ENCODE measurements at places on chromosomes 12 and 14.

DNA sequence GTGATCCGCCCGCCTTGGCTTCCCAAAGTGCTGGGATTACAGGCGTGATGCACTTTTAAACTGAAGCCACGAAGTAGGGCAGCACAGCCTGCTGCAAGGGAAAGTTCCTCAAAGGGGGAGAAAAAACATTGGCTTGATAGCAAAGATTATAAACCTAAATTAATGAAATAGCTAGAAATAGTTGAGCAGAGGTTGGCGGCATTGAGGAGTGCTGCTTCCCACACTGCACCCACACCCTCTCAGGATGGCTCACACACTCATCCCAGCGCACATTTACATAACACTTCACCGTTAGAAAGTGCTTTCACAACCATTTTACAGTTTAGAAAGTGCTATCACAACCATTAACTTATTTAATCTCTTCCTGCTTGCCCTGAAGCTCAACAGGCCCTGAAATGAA is 44.4 kb upstream of the TCL1A start:
- DNase-seq, result no peak

DNA sequence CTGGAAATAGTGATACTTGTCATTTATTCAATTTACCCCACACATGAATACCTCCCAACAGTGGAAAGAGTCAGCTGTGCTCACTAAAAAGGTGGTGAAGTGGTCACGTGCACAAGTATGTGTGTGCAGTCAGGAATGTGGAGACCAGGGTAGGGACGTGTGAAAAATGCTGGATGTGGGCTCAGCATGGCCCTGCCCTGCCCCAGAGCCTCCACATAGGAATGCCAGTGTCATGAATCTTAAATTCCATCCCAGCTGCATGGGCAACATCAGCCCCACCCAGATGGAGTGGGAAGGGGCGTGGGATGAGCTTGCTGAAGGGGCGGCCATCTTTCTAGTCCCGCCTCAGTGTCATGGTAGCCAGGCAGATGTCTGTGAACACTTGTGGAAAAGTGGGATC is 87.7 kb downstream of the C12orf75 start:
- DNase-seq, result no peak

DNA sequence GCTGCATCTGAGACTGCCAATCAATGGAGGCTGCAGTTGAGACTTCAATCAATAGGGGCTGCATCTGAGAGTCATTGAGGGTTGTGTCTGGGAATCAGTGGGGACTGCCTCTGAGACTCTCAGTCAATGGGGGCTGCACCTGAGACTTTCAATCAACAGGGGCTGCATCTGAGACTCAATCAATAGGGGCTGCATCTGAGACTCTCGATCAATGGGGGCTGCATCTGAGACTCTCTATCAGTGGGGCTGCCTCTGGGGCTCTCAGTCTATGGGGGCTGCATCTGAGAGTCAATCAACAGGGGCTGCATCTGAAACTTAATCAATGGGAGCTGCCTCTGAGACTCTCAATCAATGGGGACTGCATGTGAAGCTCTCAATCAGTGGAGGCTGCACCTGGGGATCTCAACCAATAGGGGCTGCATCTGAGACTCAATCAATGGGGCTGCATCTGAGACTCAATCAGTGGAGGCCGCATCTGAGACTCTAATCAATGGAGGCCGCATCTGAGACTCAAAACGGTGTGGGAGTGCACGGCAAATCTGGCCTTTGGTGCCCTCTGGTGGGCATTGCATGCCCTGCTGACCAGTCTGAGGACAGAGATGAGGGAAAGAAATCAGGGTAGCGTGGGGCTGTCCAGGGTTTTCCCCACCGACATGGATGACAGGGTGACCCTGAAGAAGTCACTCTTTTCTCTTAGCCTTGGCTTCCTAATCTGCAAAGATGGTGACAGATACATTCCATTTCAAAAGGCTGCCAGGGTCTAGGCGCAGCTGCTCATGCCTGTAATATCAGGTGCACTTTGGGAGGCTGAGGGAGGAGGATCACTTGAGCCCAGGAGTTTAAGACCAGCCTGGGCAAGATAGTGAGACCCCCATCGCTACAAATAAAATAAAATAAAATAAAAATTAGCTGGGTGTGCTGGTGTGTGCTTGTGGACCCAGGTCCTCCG is 41.3 kb upstream of the EIF5 start:
- peak; percentile 53 for DNase-seq

GRCh38 chr14:103313704-103314103 is 20.3 kb upstream of the EIF5 start:
- DNase-seq, result no peak

DNA sequence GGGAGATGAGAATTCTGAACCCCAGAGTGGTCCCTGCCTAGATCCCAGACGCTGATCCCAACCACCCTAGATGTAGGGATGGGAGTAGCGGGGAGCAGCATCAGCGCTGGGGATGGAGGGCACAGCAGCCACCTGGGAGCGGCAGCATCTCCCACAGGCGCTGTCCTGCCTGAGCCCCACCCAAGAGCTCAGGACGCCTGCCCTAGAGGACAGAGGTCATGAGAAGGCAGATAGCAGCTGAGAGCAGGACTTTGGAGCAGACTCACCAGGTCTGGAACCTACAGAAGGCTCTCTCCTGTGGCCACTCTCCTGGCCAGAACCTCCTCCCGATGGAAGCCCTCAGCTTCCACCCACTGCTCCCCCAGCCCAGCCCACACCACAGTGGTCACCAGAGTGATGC is 7.2 kb downstream of the CCDC85C start:
- no peak for DNase-seq

Measured in stimulated activated CD8-positive, alpha-beta memory T cell treated with anti-CD3 and anti-CD28 coated beads, Interleukin-2, amount 100 ng/mL, for 1 hour (primary cell).